ENCODE measurements at places on chromosomes 5 and 9. TPM values are rescaled to one million over a fixed set of nuclear protein-coding genes. Genes with fewer than 3 reads are reported as not detected.

The C5orf46 gene
- total RNA-seq, result not detected

The FBXO4 gene
- total RNA-seq, result 11.1 TPM

The GPX8 gene
- 126 TPM for total RNA-seq

The FRMPD1 gene
- total RNA-seq, result not detected

The ZNF618 gene
- total RNA-seq, result 11.4 TPM

The SYNPO gene
- 0.50 TPM for total RNA-seq

The LOX gene
- total RNA-seq, result 58.0 TPM

The HTR1A gene
- total RNA-seq, result not detected

The HSPA5 gene
- total RNA-seq, result 406 TPM

The DNAI1 gene
- total RNA-seq, result 0.12 TPM

The GRXCR2 gene
- total RNA-seq, result not detected

The NEK6 gene
- 35.6 TPM for total RNA-seq

The C5orf58 gene
- total RNA-seq, result not detected

The PCDHGB4 gene
- total RNA-seq, result 11.3 TPM

The NMUR2 gene
- not detected for total RNA-seq

The DMGDH gene
- total RNA-seq, result 3.6 TPM

The OR2V1 gene
- total RNA-seq, result not detected

The DRD1 gene
- total RNA-seq, result not detected

The CENPP gene
- 2.4 TPM for total RNA-seq

The IRGM gene
- 0.22 TPM for total RNA-seq

Data from uterine smooth muscle cell (primary cell).